Epithelial cell of prostate (primary cell): ENCODE measurements at places on chromosomes 3 and 15.

DNA sequence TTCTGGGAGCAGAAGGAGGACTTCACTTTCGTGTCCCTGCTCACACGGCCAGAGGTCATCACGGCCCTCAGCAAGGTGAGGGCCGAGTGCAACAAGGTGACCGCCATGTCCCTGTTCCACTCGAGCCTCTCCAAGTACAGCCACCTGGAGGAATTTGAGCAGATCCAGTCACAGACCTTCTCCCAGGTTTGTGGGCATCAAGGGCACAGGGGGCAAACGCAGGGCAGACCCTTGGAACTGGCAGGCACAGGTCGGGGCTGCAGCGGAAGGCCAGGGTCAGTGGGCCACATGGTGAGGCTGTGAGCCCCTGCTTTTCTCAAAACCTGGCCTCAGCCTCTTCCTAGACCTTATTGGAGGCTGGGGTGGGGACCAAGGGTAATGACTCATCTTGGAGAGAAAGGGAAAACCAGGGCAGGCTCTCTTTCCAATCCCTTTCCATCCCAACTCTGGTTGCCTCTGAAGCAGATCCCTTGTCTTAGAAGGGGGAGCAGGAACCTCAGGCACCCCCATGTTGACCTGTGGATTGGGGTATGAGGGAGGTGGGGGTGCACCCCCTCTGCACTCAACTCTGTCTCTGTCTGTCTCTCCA is 29.5 kb downstream of the DNAH1 start:
- no peak for DNase-seq

DNA sequence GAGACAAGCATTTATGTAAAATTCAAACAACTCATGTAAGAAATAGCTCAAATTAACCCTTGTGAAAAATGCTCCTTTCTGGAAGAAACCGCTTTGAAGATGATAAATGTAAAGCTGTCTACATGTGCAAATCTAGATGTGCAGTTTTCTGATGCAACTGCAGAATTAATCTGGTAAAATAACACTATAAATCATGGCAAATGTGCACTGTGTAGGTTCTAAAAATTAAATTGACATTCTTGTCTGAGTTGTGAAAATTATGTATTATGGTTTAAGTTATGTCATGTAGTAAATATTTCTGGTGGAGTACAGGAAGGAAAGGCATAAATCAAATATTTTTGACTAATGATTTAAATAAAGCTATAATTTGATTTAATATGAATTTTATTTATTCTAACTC is 678.1 kb upstream of the SEMA6D start:
- DNase-seq, result no peak

DNA sequence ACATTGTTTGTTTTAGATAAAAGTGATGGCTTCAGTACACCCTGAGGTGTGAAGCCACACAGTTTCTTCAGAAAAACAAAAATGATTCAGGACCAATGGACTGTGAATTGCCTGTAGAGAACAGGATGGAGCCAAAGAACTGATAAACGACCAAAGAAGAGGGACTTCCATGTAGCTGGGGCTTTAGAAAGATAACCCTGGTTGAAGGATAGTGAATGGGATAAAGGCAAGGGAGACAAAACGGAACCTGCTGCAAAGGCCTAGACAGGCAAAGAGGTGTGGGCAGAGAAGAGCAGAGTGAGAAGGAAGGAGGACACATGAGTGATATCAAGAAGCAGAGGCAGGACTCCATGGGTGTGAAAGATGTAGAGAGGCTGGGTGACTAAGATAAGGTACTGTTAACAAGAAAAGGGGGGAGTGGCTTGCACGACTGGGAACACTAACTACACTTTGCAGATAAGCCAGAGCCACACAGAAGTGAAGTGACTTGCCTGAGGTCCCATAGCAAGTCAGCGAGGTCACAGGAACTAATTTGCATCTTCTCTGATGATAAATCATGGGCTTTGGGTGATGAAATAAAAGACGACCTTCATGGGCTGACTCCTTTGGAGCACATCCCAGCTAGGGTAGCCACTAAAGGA is 44.3 kb downstream of the RAB6B start:
- no peak for DNase-seq

- DNase-seq, result no peak
Measured at GRCh38 chr3:187626581-187626980, 43.6 kb downstream of the SST start.

DNA sequence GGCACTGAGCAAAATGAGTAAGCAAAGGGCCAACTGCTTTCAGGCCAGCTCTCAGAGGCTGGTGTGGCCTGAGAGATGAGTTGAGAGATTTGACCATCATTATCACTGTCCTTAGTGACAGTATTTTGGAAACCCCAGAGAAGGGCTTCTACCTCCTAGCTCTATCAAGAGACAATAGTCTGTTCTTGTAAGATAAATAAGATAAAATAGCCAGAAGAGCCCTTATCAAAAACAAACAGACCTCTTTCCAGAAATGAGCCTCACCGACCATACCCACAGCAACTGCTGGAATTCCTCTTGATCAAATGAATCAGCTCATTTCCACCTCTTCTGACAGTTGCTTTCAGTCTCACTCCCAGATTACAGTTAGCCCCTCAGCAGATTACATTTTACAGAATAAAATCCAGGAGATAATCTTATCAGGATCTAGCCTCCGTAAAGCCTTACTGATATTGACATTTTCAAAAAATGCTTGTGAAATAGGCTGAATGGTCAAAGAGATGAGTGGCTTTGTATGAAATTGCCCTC is 4.5 kb downstream of the HDC start:
- DNase-seq, result no peak

- DNase-seq, result no peak
Measured at GRCh38 chr3:152428577-152428976, 159.8 kb downstream of the MBNL1 start.

- no peak for DNase-seq
Measured at GRCh38 chr3:4831580-4831950, 147.7 kb upstream of the BHLHE40 start.

DNA sequence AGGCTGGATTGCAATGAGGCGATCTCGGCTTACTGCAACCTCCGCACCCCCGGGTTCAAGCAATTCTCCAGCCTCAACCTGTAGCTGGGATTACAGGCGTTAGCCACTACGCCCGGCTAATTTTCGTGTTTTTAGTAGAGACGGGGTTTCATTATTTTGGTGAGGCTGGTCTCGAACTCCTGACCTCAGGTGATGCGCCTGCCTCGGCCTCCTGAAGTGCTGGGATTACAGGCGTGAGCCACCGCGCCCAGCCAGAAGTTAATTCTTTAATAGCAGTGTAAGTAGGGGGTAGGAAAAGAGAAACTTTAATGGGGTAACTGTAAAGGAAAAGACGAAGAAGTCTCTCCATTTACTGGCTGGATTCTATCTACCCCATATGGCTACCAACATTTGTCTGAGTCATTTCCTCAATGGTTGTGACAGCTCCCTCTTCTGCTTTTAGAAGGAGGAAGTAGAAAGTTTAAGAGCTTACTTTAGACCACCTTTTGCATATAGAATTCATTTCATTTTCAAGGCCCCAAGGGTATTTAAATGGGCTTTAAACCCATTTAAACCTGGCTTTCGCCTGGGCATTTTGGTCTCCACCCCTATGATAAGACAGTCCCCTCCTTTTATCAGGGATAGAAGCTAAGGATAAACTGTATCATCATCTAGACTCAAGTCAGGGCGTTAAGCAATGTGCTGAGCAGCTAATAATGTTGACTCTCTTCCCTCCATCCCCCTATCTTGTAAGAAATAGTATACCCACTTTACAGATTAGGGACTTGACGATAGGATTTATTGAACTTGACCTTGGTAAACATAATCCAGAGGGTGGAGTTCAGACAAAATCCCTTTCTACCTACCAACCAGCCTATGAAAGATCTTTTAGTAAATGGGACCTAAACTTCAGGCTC is 1.1 kb upstream of the CDV3 start:
- DNase-seq, result no peak

DNA sequence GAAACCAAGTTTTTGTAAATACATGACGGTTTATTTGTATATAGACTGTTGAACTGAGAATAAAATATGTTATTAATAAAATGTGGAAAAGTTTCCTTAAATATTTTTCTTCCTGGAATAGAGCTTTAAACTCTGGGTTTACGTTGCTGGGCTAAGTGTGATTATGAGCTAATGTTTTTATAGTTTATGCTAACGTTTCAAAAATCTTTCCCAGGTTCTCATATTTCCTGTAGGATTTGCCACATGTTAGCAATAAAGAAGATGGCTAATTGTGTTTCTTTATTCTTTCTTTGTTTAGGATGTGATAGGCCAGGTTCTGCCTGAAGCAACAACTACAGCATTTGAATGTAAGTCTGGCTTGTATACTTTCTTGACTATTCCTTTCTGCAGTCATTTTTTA is 7.2 kb downstream of the MAP2K5 start:
- no peak for DNase-seq

GRCh38 chr15:78077053-78077870 is at the start of gene TBC1D2B:
TSS of gene TBC1D2B (minus strand) at chr15:78077711. CDS start at chr15:78077652, 59 bp downstream.
- DNase-seq, result no peak

GRCh38 chr3:89098964-89099585 is 8.3 kb upstream of the EPHA3 start:
- no peak for DNase-seq

- no peak for DNase-seq
Measured at GRCh38 chr15:98597666-98598065, 50.7 kb upstream of the IGF1R start.

DNA sequence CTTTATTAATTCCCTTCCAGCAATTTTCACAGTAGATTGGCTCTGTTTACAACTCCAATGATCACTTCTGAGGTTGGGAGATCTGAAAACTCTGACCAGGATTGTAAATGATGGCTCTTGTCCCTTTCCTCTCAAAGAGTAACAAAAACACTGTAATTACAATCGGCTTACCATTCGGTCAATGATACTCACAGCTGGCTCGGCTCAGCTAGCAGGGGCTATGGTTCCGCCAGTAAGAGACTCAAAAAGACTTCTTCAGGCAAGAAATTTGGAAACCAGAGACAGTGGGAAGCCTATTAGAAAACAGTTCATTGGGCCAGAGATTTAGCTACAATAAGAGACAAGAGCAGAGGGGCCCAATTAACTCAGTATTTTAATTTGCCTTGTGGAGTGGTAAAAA is 96.6 kb downstream of the LRRC3B start:
- DNase-seq, result no peak

DNA sequence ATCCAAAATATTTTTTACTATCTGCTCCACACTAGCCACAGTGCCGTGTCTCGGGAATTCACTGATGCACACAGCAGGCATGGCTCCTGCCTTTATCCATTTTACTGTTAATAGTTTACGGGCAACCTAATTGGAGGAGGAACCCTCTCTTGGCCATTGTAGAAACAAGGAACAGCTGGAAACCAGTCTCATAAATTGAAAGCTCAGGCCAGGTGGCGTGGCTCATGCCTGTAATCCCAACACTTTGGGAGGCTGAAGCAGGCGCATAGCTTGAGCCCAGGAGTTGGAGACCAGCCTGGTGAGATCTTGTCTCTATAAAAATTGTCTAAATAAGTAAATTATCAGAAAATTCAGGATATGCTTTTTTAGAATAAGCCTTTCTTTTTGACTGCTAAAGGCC is 39.0 kb downstream of the IL5RA start:
- DNase-seq, result no peak

DNA sequence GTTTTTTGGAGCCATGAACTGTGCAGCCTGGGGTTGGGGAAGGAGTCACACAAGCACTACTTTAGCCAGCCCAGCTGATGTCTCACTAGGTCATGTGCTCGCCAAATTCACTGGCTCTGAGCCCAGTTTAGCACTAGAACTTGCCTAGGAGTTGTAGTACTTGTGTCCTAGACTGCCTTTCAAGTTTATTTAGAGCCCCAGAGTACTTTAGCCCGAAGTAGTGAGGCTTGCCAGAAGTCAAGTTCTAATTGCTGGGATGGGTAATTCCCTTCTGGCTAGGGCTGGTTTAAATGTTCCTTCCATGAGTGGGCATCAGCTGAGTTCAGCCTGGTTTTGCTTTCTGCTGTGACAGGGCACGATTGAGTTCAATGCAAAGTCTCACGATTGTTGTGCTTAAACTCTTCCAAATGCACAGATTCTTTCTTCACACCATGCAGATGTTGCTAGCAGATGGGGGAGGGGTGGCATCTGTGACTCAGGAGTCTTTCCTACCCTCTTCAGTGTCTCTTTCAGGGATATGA is 228.2 kb upstream of the ZPLD1 start:
- no peak for DNase-seq

- peak; percentile 37 for DNase-seq
Measured at GRCh38 chr3:138547342-138547975, 46.6 kb downstream of the CEP70 start.

- no peak for DNase-seq
Measured at GRCh38 chr15:40309344-40309862, 1.7 kb upstream of the PLCB2 start.

GRCh38 chr15:79045041-79045440 is 45.5 kb downstream of the RASGRF1 start:
- DNase-seq, result no peak

DNA sequence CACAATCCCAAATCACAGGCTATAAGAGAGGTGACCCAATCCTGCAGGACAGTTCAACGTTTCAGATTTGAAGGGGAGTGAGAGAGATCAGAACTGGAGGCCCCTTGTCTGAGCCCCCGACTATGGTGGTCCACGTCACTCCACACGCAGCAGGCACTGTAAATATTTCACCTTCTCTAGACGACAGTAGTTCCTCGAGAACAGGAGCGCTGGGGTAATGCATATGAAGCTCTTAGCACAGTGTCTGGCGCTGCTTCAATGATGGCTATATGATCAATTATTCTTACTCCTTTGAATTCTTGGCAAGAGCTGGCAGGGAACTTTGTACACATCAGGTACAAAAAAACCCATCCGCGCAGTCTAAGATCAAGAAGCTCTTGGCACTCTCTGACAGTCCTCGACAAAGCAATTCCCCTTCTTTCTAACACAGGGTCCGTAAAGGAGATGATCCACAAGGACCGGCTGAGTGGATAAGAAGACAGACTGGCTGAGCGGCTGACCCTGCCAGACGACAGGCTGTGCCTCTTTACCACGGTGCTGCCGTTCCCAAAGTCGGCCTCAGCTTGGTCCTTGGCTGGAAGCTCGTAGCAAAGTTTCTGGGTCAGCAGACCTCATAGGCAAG is 522 bp upstream of the NRROS start:
- no peak for DNase-seq

GRCh38 chr3:5194801-5195509 is 7.4 kb downstream of the EDEM1 start:
- peak; percentile 79 for DNase-seq

- DNase-seq, result no peak
Measured at GRCh38 chr3:274927-275326, 78.4 kb downstream of the CHL1 start.

DNA sequence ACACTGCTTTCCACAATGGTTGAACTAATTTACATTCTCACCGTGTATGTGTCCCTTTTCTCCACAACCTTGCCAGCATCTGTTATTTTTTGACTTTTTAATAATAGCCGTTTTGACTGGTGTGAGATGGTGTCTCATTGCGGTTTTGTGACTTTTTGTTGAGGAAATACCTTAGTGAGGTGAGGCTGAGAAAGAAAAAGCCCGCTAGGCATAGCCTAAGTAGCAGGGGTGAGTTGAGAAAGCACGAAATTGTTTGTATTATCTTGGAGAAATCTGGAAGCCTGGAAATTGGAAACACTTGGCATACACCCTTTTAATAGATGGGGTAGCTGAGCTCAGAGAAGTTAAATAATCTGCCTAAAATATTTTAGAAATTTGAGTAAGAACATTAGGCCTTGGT is 61.5 kb upstream of the CFAP161 start:
- no peak for DNase-seq

GRCh38 chr3:174598885-174599439 is 260.2 kb upstream of the NAALADL2 start:
- no peak for DNase-seq
